ENCODE measurements at places on chromosomes 6 and 20.

- no peak for DNase-seq
Measured at GRCh38 chr6:110173506-110174132, 5.9 kb downstream of the WASF1 start.

DNA sequence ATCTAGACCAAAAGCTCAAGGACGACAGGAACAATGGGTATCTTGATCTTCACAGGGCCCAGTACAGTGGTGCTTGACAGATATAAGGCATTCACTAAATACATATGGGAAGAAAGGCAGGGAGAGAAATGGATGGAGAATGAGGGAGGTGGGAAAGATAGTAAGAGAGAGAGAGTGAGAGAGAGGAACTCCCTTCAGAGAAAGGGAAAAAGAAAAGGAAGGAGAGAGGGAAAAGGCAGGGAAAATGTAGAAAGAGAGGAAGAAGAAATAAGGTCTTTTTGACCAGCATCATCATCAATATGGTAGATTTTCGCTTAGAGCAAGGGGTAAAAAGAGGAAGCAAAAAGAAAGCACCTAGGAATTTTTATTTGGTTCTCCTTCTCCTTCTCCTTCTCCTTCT is 760 bp upstream of the ANKRD66 start:
- DNase-seq = no peak

GRCh38 chr20:37274851-37275524 is 13.4 kb upstream of the GHRH start:
- DNase-seq = no peak

- no peak for DNase-seq
Measured at GRCh38 chr6:158332237-158332636, 20.0 kb downstream of the TULP4 start.

DNA sequence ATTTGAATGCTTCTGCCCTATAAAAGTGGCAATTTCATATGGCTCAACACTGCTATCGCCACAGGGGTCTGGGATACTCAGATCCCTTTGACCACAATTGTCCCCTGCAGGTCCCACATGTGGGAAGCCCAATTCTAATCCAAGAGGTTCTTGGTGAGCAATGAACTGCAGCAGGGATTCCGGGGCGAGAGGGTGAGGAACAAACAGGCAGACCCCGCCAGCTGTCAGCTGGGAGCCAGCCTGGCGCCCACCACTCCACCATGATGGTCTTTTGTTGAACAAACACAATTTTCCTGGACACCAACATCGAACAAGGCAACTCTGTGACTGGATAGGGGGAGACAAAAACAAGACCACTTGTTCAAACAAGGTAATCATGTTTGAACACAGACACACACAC is 80.5 kb downstream of the TMEM242 start:
- no peak for DNase-seq

- DNase-seq = no peak
Measured at GRCh38 chr20:18831830-18832499, 18.4 kb downstream of the SCP2D1 start.

GRCh38 chr20:55174172-55174571 is 698.8 kb downstream of the DOK5 start:
- no peak for DNase-seq
